ENCODE measurements at places on chromosomes 5 and 9.

GRCh38 chr9:133664173-133665050, 28.2 kb downstream of the DBH start:
- DNase-seq, result no peak

GRCh38 chr5:126450907-126451306, 27.7 kb downstream of the GRAMD2B start:
- DNase-seq, result no peak

- DNase-seq, result no peak
Observed at GRCh38 chr5:168713051-168713450, 133.9 kb upstream of the PANK3 start.

- DNase-seq, result no peak
Observed at GRCh38 chr5:171308453-171309275, at the start of gene TLX3. Gene TLX3 (plus strand): TSS chr5:171309248. CDS start chr5:171309366, 118 bp downstream.

GRCh38 chr9:136686534-136686793, 793 bp downstream of the AGPAT2 start:
- no peak for DNase-seq

DNA sequence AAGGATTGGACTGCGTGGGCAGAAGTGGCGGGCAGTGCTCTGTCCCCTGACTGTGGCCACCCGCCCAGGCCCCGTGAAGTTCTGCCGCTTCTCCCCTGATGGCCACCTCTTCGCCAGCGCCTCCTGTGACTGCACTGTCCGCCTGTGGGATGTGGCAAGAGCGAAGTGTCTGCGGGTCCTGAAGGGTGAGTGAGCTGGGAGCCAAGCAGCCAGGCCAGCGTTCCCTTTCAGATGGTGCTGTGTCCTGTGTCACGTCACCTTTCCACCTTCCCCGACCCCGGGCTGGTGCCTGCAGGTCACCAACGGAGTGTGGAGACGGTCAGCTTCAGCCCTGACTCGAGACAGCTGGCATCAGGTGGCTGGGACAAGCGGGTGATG, 2.3 kb downstream of the WDR38 start:
- no peak for DNase-seq

DNA sequence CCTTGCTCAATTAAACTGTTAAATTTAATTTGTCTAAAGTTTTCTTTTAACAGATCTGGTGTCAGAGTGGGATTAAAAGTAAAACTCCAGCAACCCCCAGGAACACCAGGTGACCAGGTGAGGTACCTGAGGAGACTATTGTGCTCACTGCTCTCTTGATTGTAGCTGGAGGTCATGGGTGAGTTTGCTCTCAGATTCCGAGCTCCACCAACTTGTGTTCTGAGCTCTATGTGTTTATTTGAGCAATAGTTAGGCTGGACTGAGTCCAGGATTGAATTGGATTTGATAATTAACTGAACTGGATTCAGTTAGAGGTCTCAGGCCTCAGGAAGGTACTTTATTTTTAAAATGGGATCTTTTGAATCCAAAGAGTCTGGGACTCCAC, 17.9 kb upstream of the SCGB3A2 start:
- no peak for DNase-seq

- DNase-seq, result no peak
Observed at GRCh38 chr9:121528642-121529041, 29.0 kb upstream of the GGTA1 start.

GRCh38 chr9:115226152-115226551, 108.2 kb upstream of the TNC start:
- no peak for DNase-seq

DNA sequence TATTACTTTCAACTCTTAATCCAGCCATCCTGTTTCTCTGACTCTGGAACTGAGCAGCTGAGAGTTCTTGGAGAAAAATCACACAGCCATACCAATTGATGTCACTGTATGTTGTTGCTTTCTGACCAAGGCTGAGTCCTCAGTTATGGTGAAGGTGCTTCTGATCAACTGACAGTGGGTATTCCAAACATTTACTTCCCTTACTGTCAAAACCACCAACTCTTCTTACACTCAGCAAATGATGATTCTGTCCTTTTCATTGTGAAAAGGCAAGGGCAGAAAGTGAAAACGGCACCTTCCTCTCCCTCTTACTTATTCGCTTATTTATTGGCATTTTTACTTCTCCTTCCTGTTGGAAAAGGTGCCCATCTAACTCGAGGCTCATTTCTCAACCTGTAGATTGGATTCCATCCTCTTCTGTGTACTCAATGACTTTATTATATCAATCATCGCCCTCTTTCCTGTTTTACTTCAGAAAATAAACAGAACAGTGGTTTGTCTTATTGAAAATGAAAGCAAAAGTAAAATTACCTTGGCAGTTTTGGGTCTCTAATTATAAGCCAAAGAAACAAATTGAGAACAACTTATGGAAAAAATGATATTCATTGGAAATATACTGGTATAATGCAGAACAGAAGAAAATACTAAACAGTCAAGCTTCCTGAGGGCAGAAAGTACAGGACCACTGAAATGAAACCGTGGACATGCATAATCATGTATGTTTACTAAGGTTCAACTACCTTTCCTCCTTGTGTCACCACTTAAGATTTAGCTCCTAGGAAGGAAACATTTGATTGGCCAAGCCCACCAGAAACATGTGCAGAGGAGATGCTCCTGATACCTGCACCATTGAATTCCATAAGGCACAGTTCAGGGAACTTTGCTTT, 104.5 kb upstream of the CHD1 start:
- no peak for DNase-seq

Measured in fibroblast of gingiva (primary cell).